ENCODE measurements at places on chromosomes 5 and 9. TPM values are rescaled to one million over a fixed set of nuclear protein-coding genes. Genes with fewer than 3 reads are reported as not detected.

IQGAP2 gene
- 0.80 TPM for total RNA-seq

- no peak for DNase-seq
These were observed 514.8 kb downstream of the PSAT1 start for GRCh38 chr9:78811622-78812276.

DNA sequence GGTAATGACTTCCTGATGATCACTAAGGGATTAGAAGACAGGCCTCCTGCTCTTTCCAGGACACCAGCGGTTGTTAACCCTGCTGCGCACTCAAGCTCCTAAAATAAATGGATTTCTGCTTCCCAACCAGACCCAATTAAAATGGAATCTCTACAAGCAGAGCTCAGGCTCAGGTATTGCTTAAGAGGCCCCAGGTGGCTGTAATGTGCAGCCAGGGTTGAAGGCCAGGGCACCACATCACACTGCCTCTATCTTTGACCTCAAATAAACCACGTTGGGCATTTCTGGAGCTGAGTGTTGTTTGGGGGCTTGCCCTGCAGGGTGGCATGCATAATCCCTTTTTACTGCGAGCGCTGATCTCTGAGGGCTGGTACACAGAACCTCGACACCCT is 108.0 kb downstream of the FBXO38 start:
- no peak for DNase-seq

GRCh38 chr9:130173666-130173983 is 1.4 kb downstream of the NCS1 start:
- no peak for DNase-seq

Data from epithelial cell of proximal tubule (primary cell).